ENCODE measurements at places on chromosomes 12 and 14.
A peak's percentile ranks its signal among the peaks of the same experiment; 100 is the strongest.

GRCh38 chr12:67254372-67255026 is 14.7 kb upstream of the CAND1 start:
- DNase-seq, result no peak

DNA sequence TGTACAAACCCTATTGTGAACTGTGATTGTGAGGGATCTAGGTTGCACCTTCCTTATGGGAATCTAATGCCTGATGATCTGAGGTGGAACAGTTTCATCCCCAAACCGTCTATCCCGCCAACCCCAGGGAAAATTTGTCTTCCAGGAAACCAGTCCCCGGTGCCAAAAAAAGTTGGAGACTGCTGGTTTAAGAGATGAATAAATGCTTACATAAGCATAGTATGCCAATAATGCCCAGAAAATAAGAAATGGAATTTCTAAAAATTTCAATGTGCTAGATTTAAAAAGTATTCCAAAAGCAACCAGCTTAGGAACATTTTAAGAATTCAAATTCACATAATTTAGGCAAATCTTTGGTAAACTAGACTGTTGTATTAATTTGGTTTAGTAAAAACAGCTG is 5.4 kb upstream of the RNU6-8 start:
- no peak for DNase-seq

- DNase-seq, result no peak
Observed at GRCh38 chr12:16347391-16348298, at the start of gene MGST1. Gene MGST1 (plus strand): TSS chr12:16347645. CDS start chr12:16354253, 6,608 bp downstream.

DNA sequence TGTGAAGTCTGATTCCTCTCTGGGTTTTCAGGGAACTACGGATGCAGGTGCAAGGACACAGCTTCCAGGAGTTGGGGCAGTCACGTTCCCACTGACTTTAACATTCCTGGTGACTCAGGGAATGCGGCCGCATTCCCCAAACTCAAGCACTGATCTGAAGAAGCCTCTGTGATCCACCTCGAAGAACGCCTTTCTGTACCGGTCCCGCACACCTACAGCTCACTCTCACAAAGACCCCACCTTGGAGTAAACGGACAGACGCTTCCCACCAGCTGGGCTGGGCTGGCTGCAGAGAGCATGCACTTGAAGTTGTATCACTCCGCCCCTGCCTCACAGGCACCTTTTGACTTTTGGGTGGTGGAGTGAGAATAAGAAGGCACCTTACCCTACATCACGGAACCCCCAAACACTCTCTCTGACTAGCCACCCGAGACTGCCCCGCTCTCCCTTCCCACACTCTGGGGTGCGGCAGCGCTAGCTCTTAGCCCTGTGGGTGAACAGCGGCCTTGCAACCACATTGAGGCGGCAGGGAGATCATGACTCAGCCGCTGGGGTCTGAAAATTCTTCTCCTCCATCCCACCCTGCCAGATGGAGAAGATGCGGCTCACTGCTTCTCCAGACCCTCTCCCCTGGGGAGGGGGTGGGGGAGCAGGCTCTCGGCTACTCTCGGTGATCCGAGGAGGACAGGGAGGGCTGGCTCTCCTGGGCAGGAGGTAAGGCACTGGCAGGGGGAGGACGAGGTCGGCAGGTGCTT is 23.7 kb upstream of the HDAC7 start:
- no peak for DNase-seq

DNA sequence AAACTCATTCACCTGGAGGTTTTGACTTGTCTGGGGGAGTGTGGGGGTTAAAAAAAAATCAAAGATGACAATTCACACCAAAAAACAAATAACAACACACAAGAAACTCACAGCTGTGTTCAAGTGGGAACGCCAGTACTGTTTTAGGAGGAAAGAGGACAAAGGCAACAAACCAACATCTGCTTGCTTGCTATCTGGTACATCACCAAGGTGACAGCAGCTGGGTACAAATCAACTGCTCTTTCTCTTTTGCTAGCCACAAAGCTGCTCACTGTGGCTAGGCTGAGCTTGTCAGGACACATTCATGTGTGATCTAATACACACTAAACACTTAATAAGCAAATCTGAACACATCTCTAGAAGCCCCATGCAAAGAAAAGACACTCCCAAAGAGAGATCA is 128.0 kb upstream of the RAP1B start:
- no peak for DNase-seq

- DNase-seq, result peak; percentile 6
Observed at GRCh38 chr12:97960741-97961608, 498.4 kb downstream of the RMST start.

- DNase-seq, result no peak
Observed at GRCh38 chr14:56333359-56334292, 215.4 kb downstream of the PELI2 start.

- no peak for DNase-seq
Observed at GRCh38 chr12:131882804-131883520, 11.5 kb upstream of the ULK1 start.

GRCh38 chr12:105214670-105215375 is 21.2 kb downstream of the APPL2 start:
- DNase-seq, result no peak

- DNase-seq, result no peak
Observed at GRCh38 chr14:32049361-32050088, 27.6 kb upstream of the ARHGAP5 start.

DNA sequence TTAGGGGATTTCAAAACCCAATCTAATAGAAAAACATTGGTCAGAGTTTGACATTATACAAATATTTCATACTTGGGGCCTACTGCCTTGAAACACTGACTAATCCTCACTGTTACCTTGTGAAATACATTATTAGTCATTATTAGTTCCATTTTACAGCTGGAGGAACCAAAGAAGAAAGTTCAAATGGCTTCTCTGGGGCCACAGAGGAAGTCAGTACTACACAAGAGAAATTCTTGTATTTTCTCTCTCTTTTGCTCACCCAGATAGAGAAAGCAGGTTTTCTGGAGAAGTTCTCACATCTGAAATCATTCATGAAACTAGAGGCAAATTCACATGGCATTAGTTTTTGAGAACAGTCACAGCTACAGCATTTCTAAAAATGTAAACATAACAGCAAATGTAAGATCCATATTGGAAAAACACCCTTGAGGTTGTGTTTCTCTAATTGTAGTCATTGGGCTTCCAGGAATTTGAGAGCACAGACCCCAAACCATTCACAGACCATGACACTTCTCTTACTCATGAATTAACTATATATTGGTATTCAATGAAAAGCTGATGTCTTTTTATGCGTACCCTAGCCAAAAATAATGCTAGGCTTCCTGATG is 83.0 kb downstream of the LLPH start:
- DNase-seq, result no peak

- no peak for DNase-seq
Observed at GRCh38 chr14:53850714-53851296, 105.8 kb downstream of the BMP4 start.

GRCh38 chr12:112887550-112887949 is 19.2 kb upstream of the OAS1 start:
- no peak for DNase-seq

GRCh38 chr12:77079631-77080030 is 14.3 kb upstream of the E2F7 start:
- no peak for DNase-seq

DNA sequence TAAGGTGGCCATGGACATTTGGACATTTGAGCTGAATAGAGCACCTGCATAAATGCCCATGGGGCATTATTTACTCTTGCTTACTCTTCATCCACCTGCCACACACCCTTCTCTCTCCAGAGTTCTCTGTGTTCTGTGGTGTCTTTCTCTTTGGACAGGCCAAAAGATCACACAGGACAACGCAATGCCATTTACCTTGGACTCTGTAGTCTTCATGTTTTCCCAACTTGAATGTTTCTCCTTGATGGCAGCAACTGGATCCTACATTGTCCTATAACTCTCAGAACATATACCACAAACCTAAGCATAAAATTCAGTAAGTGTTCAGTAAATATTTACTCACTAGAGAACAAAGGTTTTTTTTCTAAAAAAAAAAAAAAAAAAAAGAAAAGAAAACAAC is 41.7 kb upstream of the PTHLH start:
- DNase-seq, result no peak

GRCh38 chr14:61512026-61512834 is 183.1 kb upstream of the HIF1A start:
- DNase-seq, result no peak

DNA sequence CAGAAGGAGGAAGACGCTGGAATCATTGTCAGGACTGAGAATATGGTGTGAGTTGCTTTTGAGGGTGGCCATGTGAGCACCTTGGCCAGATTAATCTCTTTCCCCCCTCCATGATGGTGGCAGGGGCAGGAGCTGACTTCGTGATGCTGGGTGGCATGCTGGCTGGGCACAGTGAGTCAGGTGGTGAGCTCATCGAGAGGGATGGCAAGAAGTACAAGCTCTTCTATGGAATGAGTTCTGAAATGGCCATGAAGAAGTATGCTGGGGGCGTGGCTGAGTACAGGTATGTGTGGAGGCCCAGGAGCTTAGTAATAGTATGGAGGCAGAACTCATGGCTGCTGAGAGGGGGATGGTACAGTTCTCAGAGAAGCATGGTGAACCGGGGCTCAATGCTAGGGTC is 4.3 kb downstream of the TINF2 start:
- no peak for DNase-seq
